ENCODE measurements at places on chromosomes 2 and 18. TPM values are rescaled to one million over a fixed set of nuclear protein-coding genes. Genes with fewer than 3 reads are reported as not detected.

DNA sequence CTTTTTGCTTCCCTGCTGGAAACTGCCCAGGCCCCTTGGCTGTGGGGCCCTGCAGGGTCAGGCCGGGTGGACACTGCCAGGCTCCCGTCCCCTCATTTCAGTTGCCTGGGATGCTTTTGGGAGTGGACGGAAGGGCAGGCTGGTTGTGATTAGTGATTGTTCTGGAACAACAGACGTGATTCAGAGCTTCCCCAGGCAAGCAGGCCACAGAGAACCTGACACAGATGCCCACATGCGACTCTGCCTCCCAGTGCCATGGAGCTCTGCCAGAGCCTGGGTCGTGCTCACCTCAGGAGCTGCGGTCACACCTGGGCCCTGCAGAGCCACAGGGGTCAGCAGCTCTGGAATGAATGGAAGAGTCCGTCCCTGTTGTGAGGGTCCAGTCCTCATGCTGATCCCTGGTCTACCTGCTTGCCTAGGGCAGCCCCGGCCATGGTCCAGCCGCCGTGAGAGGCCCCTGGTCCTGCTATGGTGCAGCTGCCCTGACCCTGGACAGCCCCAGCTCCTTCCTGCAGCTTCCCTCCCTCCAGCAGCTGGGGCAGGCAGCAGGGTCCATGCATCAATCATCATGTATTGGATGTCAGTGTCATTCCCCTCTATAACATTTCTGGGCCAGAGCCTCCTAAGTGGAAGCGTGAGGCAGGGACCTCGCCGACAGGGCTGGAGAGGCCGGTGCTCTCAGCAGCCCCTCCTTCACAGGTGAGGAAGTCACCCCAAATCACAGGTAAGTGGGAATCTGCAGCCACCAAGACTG is 518.6 kb upstream of the MYT1L start:
- H3K4me1 ChIP-seq = no peaks in the 10 kb centered on the region
- H3K36me3 ChIP-seq = no peaks in the 10 kb centered on the region
- H3K27me3 ChIP-seq = no peaks in the 10 kb centered on the region
- DNase-seq = no peak

DNA sequence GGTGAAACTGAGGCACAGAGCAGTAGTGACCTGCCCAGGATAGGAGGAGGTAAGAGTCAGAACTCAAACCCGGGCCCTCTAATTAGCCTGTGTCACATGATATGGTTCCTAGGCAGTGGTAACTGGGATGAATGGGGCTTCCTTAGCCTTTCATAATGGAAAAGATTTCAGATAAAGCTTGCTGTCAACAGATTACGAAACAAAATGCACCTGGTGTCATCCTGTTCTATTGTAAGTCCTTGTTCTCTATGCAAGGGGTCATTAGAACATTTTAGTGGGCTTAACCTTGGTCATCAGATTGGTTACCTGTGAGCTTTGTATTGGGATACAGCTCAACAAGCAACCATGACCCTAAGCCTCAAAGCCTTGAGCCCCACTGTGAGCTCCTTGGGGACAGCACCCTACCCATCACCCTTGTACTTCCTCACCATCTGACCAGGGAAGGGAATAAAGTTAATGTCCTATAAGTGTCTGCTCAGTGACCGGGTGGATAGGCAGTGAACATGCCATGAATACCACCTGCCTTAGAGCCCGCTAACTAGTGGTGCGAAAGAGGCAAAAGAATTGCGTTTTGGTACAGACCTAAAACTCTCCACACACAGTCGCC is 70.3 kb upstream of the RMDN2 start:
- H3K27me3 ChIP-seq = no peaks in the 10 kb centered on the region
- H3K27ac ChIP-seq = no peak overlapping the region
- no peaks in the 10 kb centered on the region for H3K36me3 ChIP-seq

DNA sequence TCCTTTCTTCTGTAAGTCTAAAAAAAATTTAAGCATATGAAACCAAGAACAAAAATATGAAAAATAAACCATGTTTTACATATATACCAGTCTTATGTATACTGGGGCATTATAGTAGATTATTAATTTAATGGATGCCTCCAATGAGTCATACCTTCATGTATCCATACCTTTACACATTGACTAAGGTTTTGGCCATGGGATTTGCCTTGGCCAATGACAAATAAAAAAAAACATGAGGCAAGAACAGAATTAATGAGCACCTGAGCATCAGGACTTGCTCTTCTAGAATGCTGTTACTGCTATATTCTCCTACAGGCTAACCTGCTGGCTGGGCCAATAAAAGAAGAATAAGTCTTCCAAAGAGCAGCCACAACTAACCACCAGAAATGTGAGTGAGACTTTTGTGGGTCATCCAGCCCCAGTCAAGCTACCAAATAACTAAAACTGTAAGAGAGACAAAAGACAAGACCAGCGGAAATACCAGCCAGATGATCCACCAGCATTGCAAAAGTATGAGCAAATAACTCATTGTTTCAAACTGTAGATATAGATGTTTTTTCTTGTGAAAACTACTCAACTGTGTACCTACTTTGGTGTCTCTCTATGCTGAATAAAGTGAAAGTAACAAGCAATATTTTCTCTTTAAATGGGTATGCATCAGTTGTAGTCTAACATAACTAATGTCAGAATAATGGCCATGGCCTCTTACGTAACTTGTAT is 749.6 kb upstream of the VRK2 start:
- H3K27ac ChIP-seq = no peak overlapping the region
- no peak overlapping the region for H3K4me3 ChIP-seq
- H3K36me3 ChIP-seq = no peaks in the 10 kb centered on the region
- no peaks in the 10 kb centered on the region for H3K4me1 ChIP-seq
- DNase-seq = no peak

INO80B gene
- 40.3 TPM for total RNA-seq

SERPINB12 gene
- total RNA-seq = not detected

All from activated CD4-positive, alpha-beta memory T cell treated with anti-CD3 and anti-CD28 coated beads, Interleukin-2, amount 10 ng/mL, durations not matched to agents 7 days and 5 days (primary cell).